ENCODE measurements at places on chromosomes 7 and 10.

GRCh38 chr7:11506417-11506816, 325.6 kb downstream of the THSD7A start:
- DNase-seq, result no peak

DNA sequence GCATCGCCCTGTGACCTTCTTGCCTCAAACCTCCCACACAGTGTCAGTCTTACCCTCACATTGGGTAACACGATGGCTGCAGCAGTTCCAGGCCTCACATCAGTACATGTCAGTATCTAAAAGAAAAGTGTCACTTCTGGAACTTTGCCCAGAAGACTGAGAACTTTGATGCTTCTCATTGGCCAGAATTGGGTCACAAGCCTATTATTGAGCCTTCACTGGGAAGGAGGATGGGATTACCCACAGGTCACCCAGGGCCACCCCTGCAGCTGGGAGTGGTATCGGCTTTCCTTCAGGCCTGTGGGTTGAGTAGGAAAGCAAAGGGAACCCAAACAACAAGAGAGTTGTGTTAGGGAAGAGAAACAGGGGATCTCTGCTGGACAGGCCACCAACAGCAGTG, 111.5 kb downstream of the NPY start:
- DNase-seq, result no peak

- no peak for DNase-seq
These were observed 68.2 kb downstream of the ELAPOR2 start for GRCh38 chr7:86991093-86991769.

DNA sequence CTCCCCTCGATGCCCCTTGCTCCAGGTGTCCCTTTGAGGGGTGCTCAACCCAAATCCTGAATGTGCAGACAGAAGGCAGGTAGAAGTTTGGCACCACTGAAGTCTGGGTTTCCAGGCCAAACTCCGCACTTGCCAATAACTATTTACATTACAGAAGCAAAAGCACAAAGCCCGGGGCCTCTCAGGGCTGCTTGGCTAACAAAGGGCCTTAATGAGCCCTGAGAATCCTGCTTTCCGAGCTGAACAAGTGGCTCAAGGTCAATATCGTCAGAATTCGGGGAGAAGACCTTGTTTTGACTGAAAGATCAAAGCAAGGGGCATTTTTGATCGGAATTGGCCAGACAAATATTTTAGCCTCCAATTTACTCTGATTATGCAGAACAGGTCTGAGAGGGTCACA, 189.9 kb downstream of the HERPUD2 start:
- DNase-seq, result no peak

- no peak for DNase-seq
These were observed 17.7 kb downstream of the ZNF775 start for GRCh38 chr7:150396851-150397260.

Data from NK-92 treated with Interleukin-12 subunit alpha and Interleukin-12 subunit beta, amount 100 ng/mL, for 24 hours (cell line).